ENCODE measurements at places on chromosomes 13 and 19. TPM values are rescaled to one million over a fixed set of nuclear protein-coding genes. Genes with fewer than 3 reads are reported as not detected.

DNA sequence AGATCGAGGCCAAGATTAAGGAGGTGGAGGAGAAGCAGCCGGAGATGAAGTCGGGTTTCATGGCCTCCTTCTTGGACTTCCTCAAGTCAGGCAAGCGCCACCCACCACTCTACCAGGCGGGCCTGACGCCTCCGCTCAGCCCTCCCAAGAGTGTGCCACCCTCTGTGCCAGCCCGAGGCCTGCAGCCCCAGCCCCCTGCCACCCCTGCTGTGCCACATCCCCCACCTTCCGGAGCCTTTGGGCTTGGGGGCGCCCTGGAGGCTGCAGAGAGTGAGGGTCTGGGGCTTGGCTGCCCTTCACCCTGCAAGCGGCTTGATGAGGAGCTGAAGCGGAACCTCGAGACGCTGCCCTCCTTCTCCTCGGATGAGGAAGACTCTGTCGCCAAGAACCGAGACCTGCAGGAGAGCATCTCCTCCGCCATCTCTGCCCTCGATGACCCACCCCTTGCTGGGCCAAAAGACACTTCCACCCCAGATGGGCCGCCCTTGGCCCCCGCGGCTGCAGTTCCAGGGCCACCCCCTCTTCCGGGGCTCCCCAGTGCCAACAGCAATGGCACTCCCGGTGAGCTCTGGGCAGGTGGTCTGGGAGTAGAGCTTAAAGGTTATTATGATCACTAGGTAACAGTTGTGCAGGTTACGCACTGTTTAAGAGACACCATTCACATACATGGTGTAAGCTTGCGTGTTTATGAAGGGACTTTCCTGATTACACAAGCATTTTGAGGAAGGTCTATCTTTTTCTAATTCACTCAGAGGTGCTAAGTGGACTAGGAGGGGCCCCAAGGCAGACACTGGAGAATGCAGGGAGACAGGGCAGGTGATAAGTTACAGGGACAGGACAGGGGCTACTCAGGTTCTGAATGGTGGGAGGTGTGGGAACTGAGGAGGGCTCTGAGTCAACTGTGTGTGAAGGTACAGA is 8.7 kb downstream of the PRR12 start:
- DNase-seq: no peak

The CDC42EP5 gene
- not detected for polyA plus RNA-seq

DNA sequence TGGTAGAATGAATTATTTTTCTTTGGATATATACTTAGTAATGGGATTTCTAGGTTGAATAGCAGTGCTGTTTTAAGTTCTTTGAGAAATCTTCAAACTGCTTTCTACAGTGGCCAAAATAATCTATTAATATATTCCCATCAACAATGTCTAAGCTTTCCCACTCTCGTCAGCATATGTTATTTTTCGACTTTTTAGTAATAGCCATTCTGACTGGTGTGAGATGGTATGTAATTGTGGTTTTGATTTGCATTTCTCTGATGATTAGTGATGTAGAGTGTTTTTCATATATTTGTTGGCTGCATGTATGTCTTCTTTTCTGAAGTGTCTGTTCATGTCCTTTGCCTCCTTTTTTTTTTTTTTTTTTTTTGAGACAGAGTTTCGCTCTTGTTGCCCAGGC is 90.2 kb upstream of the CSNK1A1L start:
- no peak for DNase-seq

DNA sequence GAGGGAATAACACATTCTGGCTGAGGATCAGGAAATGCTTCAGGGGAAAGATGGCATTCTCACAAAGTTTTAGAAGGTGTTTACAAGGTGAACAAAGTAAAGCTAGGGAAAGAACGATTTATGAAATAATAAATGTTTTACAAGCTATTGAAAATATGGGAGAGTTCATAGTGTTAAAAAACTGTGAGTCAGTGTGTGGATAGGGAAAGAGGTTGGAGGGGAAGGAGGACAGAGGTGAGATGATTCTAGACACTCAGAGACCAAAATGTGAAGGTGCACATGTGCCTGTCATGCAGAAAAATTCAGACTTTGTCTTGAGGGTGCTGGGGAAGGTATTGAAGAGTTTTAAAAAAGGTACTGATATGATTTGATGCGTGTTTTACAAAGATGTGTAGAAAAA is 476.1 kb downstream of the TDRD3 start:
- no peak for DNase-seq

The GARIN5A gene
- polyA plus RNA-seq: 0.39 TPM

DNA sequence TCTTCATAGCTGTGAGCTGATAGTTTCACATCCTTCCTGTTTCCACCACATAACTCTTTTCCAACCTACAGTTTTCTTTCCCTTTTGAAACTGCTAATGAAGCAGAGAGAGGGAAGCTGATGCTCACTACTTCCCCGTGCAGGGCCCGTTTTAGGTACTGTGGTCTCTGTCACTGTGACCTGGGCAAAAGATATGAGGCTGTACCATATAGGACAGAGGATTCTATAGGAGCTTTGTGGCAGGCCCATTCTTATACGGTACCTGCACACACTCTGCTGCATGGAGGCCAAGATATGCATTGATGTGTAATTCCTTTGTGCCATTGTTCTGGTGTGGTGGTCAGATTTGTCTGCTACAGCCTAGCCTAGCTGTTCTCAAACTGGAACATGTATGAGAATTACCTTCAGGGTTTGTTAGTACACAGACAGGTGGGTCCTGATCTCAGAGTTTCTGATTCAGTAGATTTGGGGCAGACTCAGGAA is 577.3 kb downstream of the LMO7 start:
- no peak for DNase-seq

DNA sequence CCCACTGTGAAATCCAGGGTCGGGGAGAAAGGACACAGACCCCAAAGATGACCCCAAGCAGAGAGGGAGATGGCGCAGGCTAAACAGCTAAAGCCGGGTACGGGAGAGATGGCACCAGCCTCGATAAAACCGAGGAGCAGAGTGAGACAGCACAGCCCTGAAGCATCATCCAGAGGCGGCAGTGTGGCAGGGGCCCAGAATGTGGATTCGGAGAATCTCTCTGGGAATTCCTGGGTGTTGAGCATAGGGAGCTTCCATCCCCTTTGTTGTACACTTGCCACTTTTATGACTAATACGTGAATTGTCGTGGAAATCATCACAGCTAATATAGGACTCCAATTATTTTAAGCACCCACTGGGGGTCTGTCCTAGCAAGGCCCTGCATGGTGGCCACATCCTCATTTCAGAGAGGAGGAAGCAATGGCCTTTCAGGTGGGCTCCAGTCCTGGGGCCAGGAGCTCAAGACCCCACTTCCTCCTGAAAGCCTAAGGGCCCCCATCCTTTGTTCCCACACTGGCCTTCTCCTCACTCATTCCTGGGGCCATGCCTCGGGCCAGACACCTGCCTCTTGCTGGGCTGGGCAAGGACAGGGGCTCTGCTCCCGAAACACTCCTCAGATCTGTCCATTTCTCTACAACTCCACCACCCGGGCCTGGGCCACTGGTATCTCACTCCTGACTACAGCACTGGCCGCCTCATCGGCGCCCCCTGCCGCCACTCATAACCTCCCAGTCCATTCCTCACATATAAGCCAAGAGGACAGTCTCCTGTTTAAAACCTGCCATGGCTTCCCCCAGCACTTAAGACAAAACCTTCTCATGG is 29.3 kb upstream of the ATP1A3 start:
- DNase-seq: no peak

DNA sequence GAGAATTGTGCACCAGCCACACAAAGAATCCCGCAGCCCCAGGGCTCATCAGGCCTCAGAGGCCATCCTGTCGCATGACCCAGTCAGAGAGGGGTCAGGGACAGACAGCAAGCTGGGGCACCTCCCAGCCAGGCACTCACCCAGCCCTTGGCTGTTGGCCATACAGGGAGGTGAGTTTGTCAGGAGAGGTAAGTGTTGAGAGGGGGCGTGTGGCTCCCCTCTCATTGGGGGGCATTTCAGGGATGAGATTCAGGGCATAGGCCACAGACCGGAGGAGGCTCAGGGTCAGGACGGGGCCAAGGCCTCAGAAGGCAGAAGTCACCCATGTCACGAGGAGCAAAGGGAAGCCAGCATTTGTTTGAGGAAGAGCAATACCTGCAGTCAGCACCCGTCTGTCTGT is 37.1 kb downstream of the MYO9B start:
- no peak for DNase-seq

DNA sequence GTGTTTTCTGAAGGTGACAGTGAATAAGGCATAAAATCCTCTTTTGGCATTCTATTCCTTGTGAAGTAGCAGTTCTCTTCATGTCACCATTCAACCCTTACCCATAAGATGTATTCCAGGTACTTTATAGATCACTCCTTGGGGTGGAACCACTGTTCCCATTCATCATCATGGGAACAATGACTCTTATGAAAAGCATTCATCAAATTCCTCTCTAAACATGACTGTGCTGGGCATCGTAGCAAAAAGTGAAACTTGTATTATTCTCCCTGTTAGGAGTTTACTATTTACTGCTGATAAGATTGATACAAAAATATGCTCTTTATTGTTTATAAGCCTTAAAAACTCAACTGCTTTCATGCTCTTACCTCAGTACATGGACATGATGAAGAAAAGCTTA is 793.4 kb downstream of the LIG4 start:
- no peak for DNase-seq

- no peak for DNase-seq
Observed at GRCh38 chr13:51192348-51192747, 29.9 kb upstream of the FAM124A start.

The GRIN2D gene
- not detected for polyA plus RNA-seq

The VMAC gene
- 6.5 TPM for polyA plus RNA-seq

GRCh38 chr19:17339088-17339741 is 1.9 kb downstream of the GTPBP3 start:
- DNase-seq: no peak

DNA sequence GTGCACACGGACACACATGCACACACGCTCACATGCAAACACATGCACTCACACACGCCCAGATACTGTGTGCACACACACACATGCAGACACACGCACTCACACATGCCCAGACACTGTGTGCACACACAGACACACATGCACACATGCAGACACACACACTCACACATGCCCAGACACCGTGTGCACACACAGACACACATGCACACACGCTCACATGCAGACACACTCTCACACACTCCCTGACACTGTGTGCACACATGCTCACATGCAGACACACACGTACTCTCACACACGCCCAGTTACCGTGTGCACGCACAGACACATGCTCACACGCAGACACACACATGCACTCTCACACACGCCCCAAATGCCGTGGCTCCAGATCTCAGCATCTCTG is 137.2 kb upstream of the MCF2L start:
- DNase-seq: no peak

The ASF1B gene
- polyA plus RNA-seq: 9.7 TPM

GRCh38 chr19:4639531-4640246 is 373 bp downstream of the TNFAIP8L1 start:
- no peak for DNase-seq

GRCh38 chr13:47409778-47410177 is 512.9 kb upstream of the HTR2A start:
- DNase-seq: no peak

- DNase-seq: no peak
Observed at GRCh38 chr13:97574926-97575325, 141.0 kb downstream of the RAP2A start.

The ZNF571 gene
- 6.2 TPM for polyA plus RNA-seq

The ZNF90 gene
- polyA plus RNA-seq: 0.96 TPM

DNA sequence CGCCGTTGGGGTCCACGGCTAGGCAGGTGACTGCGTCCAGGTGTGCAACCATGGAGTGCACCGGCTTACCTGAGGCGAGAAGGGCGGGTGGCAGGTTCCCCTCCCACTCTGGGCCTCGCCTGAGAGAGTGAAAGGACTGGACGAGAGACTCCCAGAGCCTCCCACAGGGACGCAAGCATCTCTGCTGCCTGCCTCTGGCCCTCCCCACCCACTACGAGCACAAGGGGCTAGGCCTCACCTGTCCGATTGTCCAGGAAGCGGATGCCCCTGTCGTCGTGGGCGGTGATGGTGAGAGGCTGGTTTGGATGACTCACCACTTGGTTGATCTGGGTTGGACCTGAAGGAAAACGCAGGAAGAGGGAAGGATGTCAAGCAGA is 5.1 kb upstream of the PRKD2 start:
- no peak for DNase-seq

GRCh38 chr19:40247178-40247577 is 20.7 kb upstream of the CCNP start:
- DNase-seq: no peak

The TICAM1 gene
- 4.5 TPM for polyA plus RNA-seq

The NAXD gene
- 7.7 TPM for polyA plus RNA-seq

- no peak for DNase-seq
Observed at GRCh38 chr19:35760711-35761349, 2.9 kb downstream of the PROSER3 start.

DNA sequence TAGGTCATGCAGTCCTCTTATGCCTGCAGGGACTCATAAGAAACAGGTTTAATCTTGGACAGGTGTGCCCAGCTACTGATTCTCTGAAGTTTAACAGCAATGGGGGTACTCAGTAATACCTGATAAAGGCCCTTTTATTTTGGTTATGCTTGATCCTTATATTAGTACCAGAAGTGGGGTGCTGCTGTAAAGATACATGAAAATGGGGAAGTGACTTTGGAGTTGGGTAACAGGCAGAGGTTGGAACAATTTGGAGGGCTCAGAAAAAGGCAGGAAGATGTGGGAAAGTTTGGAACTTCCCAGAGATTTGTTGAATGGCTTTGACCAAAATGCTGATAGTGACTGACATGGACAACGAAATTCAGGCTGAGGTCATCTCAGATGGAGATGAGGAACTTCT is 14.6 kb upstream of the TMTC4 start:
- DNase-seq: no peak

The MUC16 gene
- not detected for polyA plus RNA-seq

DNA sequence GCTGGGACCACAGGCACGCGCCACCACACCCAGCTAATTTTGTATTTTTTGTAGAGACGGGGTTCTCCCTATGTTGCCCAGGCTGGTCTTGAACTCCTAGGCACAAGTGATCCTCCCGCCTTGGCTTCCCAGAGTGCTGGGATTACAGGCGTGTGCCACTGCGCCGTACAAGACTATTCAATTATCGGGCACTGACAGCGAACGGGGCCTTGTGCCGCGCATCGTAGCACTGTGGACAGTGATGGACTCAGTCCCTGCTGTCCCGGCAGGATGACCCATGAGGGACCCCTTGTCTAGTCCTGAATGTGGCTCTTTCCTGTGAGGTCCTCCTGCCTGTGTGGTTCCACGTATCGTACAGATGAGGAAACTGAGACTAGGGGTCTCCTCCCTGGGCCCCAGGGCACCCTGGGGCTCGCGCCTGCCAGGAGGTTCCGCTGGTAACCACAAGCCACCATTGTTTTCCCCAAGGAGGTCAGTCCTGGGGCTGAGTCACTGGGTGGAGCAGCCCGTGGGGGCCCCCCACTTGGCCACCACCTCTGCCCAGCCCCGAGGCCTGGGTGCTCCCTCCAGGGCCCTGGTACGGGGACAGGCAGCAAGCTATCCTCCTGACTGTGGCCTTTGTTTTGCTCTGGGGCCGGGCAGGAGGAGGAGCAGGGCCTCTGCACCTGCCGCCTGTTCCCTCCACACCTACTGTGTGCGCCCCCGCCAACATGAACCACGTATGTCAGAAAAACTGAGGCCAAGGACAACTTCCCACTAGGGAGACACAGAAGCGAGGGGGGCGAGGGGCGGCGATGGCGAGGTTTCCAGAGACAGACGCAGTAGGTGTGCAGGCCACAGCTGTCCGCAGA is 2.9 kb upstream of the TCF3 start:
- DNase-seq: no peak

Measured in immature natural killer cell (primary cell).